LHCN-M2 (cell line): ENCODE measurements at places on chromosomes 5 and 9.

DNA sequence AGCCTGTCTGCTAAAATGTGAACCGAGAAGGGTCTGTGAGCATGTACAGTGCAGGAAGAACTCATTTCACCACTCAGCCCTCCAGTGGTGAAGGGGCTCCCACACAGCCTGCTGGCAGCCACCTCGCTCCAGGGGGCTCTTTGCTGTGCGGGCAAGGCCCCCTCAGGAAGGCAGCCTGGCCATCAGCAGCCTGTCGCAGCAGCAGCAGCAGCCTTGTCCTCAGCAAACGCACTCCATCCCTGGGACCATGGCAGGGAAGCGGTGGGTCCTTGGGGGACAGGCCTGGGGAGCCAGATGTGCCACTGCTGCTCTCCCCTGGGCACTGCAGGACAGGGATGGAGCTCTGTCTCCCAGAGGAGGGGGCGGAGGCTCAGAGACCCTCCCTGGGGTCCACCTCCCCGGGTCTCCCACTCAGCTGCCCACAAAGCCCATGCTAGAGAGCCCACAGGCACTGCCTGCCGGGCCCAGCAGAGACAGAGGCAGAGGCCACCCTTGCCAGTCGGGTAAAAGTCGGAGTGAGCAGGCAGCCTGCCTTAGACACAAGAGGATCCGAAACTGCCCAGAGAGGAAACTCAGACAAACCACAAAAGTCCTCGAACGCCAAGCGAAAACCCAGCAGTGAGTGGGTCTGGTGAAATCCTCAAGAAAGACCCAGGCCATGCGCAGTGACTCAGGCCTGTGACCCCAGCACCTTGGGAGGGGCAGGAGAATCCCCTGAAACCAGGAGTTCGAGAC is 8.0 kb downstream of the BRD3 start:
- DNase-seq, result no peak

- DNase-seq, result peak; percentile 67
These were observed 96.8 kb downstream of the ANKRD18B start for GRCh38 chr9:33620738-33621439.

DNA sequence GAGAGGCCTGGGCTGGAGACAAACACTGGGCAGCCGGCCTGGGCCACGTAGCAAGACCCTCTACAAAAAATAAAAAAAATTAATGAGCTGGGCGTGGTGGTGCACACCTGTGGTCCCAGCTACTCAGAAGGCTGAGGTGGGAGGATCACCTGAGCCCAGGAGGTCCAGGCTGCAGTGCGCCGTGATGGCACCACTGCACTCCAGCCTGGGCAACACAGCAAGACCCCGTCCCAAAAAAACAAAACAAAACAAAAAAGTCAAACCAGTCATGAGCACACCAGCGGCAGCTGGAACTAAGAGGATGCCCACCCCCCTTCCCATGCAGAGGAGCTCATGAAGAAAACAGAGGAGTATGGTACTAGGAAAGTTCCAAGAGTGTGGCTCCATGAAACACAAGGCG is 2.2 kb upstream of the UBAC1 start:
- no peak for DNase-seq

DNA sequence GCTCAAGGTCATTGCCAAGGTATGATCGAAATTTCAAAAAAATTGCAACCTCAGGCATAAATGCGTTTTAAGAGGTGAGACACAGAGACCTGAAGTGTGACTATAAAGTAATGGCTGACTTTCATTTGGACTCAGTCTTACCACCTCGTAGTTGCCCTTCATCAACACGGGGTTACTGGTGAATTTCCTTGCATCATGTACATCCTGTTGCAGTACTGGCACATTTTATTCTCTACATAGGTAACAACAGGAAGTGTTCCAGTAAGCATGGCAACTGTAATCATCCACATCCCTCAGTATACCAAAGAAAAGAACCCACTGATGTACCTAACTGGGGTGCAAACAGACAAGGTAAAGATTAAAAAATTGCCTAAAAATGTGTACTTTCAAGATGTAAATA is 29.3 kb downstream of the MOCS2 start:
- DNase-seq, result no peak

- DNase-seq, result no peak
These were observed 25.1 kb upstream of the CARTPT start for GRCh38 chr5:71693828-71694427.

GRCh38 chr9:4152876-4153275 is 147.0 kb downstream of the GLIS3 start:
- no peak for DNase-seq

GRCh38 chr9:20043035-20043434 is 254.2 kb upstream of the SLC24A2 start:
- DNase-seq, result no peak

DNA sequence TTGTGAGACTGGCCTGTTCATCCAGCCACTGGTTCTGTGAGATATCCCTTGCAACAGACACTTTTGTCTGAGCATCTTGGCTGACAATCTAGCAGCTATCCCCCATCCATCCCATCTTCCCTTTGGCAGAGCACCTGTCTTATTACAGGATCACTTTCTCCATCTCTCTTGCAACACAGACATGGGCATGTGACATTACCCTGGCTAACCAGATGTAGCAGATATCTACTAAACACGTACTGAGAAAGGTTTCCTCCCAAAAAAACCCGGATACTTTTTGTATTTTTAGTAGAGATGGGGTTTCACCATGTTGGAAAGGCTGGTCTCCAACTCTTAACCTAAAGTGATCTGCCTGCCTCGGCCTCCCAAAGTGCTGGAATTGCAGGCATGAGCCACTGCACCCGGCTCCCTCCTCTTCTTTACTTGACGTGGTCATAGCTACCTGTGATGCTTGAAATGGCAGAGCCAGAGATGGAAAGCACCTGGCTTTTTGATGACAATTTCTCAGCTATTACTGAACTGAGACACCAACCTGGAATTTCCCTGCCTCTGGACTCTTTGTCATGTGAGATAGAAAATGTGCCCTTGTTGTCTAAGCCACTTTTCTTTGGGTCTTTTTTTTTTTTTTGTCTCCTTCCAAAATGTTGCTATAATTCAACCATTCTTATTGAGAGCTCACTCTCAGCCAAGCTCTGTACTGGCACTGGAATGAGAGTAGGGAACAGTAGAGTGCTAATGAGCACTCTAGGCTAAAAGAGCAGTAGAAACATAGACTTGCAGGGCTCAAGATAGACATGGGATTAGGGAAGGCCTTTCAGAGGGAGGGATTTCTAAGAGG is 32.6 kb downstream of the FNBP1 start:
- no peak for DNase-seq

GRCh38 chr9:89359751-89360261 is 41.5 kb downstream of the SECISBP2 start:
- no peak for DNase-seq

GRCh38 chr9:119101048-119101447 is 268.2 kb downstream of the BRINP1 start:
- DNase-seq, result no peak

DNA sequence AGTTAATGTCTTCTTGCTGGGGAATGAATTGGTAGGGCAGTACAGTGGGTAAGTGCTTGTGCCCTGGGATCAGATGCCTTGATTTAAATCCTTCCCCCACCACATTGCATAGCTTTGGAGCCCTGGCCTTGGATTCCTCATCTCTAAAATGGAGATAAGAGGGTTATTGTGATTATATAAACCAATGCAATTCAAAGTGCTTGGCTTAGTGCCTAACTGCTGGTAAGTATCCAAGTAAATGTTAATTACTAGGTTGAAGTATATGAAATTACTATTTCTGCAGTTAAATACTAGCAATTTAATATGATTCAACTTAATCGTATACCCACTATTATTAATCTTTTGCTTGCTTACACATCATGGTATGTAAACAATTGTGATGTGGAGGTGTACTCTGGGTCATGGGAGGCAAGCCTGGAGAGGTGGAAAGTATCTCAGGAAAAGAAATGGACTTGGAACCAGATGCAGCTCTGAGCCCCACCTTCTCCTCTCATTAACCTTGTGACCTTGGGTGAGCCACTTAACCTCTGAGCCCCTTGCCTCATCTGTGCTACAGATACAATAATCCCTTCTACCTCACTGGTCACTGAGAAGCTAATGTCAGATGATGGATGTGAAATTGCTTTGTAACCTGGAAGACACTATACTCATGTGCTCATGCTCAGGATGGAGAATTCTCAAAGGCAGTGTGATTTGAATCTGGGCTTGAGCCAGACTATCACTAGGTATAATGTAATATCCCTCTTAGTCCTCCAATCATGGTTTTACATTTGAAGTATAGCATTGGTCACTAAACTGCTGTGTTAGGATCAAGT is 23.8 kb downstream of the NEUROG1 start:
- DNase-seq, result no peak

DNA sequence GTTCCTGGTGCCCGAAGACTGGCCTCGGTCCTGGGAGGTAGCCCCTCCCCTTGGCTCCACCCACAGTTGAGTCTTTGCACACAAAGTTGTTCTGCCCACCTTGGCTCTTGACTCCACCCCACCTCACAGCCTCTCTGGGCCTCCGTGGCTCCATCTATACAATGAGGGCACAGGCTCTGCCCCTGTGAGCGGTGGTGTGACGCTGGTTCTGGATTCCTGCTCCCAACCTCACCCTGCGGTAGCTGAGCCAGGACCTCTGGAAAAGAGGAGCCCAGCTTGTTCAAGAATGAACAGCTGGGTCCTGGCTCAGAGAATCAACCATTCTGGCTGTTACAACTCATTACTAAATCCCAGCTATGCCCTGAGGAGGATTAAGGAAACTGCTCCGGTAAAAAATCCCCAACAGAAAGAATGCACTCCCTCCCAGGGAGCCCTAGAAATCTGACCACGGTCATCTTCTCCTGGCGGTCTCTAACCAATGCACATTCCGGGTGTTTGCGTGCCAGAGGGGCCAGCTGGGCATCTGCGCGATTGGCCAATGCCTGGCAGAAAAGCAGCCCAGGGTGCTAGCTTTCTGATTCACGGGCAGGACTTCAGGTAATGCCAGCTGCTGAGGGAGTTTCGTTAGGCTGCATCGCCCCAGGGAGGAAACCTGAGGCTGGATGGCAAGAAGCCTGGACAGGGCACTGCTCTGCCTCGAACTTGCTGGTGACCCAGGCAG is 9.9 kb upstream of the GRHPR start:
- peak; percentile 90 for DNase-seq

GRCh38 chr5:78666041-78666444 is 17.5 kb upstream of the LHFPL2 start:
- DNase-seq, result peak; percentile 68

DNA sequence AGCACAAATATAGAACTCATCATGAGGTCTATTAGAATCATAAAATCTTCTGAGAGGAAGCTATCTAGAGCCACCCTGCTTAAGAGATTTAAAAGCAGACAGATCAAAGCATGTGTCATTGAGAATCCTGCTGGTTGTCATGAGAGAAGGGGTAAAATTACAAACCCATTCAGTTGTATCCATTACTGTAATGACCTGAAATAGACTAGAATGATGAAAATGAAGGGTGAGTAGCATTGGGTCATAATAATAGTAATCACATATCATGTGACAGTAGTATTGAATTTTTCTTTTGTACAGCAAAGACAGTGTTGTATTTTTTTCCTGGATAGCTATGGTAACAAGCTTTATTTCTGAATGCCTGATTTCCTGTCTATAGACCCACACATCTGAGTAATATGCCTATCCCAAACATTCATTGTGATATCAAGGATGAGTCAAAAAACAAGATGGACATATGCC is 149.0 kb downstream of the PDE4D start:
- peak; percentile 86 for DNase-seq

GRCh38 chr9:31807574-31808256 is 576.7 kb upstream of the ACO1 start:
- no peak for DNase-seq

DNA sequence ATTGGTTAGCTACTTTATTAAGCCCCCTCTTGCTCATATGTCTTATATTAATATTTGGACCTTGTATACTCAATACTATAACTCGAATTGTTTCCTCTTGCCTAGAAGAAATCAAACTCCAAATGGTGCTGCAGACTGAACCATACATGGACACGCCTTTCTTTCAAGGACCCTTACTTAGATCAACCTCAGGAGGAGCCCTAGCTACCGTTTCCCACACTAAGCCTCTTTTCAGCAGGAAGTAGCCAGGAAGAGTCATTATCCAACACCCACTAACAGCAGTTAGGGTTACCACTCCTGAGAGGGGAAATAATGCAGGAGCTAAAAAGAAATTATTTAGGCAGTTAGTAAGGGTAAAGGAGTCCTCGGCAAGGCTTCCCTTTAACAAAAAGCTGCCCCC is 243.8 kb upstream of the PUM3 start:
- DNase-seq, result no peak

DNA sequence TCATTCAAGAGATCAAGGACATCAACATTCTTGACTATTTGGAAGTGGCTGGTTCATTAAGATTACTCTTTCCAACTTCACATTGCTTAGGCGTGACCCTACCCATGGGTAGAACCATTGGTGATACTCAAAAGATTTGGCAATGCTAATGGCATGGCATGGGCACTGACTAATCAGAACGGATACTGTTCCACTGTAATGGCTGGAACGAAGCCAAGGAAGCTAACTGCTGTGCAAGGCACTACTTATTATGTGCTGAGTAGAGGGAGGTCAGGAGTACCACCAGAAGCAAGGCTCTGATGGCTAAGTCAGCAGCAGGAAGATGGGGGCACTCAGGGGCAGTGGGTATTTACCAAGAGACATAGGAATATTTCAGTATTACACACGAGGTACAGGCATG is 31.9 kb downstream of the GNA14 start:
- DNase-seq, result peak; percentile 8

GRCh38 chr9:102479191-102479590 is 515.9 kb upstream of the CYLC2 start:
- no peak for DNase-seq

DNA sequence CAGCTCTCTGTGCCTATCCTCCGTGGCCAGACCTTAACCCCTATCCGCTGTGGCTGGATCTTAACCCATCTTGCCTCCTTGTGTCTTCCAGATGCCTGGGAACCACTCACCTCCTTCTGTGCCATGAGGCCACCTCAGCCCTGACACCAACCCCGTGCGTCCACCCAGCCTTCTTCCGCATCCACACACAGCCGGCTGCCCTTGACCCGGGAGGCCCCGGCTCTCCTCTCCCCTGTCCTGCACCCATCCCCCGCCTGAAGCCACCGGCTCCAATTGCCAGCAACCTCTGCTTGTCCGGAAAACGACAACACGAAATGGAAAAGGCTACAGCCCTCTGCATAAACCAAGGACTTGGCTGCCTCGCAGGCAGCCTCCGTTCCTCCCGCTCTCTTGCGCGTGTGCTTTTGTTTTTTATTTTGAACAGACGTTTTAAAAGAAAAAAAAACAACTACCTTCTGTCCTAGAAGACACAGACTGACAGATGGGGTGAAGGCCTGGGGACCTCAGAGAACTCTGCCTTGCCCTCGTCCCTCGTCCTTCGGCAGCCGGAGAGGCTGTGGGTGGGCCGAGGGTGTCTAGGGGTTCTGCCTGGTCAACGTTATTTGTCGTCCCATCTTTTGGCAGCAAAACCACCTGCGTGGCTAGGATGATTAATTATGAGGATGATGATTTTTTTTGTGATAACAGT is 32.5 kb upstream of the HMCN2 start:
- DNase-seq, result no peak

GRCh38 chr9:35717132-35717870 is 14.7 kb downstream of the TLN1 start:
- no peak for DNase-seq

DNA sequence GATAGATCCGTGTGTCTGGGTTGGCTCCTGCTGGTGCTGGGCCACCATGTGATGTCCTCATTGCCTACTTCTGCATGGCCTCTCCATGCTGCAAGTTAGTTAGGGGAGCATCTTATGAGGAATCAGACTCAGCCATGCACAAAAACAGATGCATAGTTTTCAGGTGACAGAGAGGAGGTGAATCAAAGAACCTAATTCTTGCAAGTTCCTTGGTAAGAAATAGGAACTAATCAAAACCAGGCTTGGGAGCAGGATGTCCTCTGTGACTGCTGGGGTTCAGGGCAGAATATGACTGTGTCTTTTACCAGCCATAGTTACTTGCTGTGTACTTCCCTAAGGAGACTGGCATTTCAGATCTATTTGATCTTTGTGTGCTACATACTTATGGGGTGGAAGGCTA is 61.6 kb downstream of the C9orf152 start:
- DNase-seq, result no peak
